ENCODE measurements at places on chromosomes 2 and 18.

DNA sequence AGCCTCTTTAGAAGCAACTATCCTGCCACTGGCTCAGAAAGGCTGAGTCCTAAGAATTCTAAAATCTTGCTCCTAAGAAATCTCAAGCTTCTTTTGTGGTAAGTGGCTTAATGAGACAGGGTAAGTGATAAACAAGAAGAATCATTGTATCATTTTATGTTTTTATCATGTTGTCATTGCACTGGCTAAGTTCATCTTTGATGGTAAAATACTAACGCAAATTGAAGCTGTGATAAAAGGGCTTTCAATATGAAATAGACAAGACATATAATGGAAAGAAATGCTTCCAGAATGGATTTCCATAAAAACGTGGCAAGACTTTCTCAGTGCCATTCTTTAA is 21.6 kb upstream of the TTC39C start:
- DNase-seq, result no peak

DNA sequence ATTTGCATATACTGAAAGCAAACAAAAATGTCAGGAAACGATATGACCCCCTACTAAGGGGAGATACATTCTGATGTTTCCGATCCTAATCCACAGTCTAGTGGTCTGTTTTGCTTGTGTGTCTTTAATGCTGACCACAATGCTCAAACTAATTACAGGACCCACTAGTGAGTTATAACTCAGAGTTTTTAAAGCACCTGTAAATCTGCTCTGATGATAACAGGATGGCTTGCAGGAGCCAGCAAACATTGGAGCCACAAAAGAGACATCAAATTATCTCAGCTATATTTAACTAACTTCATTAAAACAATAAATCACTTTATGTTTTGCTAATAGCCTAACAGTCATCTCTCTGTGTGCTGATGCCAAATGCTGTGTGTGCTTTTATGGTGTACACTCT is 300.3 kb downstream of the NBAS start:
- DNase-seq, result no peak

DNA sequence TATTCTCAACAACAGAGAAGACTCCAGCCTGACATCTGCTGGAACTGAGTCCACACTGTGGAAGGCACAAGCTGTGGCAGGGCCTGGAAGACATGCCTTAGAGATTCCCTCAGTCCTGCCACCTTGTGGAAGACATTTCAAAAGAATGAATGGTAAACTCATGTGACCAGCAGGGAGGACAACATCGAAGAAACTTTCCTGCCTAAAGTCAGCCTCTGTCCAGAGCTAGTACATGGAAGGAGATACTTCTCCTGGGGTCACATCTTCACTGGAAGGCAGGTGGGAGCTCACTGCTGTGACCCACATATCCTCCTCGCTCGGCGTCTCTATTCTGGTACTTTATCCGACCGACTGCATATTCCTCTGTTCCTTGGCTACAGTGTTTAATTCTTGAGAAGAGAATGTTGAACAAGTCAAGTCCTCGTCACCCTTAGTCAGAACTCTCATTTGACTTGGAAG is 59.5 kb downstream of the PUM2 start:
- DNase-seq, result no peak

GRCh38 chr2:190682168-190682567 is 33.3 kb downstream of the NAB1 start:
- DNase-seq, result no peak

DNA sequence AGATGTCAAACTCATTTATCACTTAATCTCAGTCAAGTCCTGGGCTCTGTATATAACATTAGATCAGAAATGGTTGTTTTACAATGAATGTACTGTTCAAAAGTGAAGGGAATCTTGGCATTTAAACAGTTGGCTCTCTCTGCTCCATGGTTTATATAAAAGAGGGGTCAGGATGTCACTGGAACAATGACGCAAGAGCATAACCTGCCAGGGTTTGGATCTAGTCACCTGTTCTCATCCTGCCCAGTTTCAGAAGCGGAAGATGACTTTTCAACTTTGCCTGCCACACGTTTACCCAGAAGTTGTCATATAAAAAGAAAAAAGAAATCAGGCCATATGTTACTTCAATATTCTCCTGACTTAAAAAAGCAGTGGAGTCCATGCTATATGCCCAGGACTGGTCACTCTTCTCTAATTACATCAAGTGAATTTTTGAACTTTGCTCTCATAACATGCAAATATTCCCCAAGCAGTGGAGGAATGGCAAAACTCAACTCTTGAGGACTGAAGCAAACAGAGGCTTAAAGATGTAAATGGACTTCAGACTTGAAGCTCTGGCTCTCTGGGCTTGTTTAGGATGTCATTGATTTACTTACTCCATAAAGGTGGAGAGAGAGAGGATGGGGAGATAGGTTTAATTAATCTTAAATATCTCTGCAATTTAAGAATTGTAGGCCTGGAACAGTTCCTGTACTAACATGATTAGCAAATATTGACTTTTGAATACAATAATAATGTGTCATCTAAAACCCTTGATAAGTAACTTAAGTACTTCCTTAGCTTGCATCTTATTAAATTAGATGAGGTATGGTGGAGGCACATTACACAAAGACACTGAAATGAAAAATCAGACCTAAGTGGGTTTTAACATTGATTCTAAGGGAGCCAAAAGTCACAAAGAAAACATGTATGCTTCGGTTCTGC is 58.3 kb downstream of the ETAA1 start:
- DNase-seq, result no peak

DNA sequence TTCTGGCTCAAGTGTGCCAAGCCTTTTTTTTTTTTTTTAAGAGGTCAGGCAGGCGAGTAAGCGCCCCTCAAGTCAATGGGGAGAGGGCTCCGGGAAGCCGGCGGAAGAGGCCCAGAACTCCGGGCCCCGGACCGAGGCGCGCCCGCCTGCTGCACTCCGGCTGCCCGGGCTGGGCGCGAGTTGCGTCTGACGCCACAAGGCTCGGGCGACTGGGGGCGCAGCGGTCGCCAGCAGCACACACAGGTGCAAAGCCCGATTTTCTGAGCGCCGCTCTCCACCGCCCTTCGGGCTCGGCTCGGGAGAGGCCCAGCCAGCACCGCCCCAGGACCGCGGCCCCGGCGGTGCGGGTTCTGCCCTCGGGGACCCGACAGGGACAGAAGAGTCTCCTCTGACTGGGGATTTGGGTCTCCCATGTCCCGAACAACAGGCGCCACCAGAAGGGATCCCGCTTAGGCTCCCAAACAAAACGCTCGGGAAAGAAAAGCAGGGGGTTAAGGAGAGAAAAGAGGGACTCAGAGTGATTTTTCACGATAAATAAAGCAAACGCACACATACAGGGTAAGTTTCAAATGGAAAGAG is 787 bp downstream of the ERBB4 start:
- no peak for DNase-seq

- DNase-seq, result no peak
Observed at GRCh38 chr2:187708272-187708671, 154.0 kb upstream of the TFPI start.

DNA sequence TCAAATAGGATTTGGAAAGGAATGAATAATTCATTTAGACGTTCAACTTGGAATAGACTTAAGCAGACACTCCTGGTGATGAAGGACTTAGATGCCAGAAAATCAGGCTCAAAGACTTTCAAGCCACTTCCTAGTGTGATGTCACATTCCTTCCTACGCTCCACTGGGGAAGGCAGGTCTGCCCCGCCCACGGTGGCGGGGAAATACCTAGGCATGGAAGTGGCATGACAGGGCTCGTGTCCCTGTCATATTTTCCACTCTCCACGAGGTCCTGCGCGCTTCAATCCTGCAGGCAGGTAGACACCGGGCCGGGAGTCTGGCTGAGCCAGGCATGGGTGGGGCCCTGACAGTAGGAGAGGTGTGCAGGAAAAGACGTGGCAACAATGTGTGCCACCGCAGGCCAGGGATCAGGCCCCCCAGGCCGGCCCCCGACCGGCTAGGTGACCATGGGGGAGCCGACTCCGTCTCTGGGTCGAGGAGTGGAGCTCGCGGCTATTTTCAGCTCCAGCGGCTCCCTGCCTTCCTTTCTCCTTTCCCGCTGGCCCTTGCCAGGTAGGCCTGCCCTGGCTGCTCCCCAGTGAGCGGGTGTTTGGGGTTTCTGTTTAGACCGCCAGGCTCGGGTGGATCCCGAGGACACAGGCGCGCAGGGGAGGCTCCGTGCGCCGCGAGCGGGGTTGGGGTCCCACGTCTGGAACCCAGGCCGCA is at the start of gene IL1RL2:
TSS of gene IL1RL2 (plus strand) at position 233 of the 705 bp plus-strand sequence. CDS start 845 bp downstream, outside the sequence.
- DNase-seq, result no peak

DNA sequence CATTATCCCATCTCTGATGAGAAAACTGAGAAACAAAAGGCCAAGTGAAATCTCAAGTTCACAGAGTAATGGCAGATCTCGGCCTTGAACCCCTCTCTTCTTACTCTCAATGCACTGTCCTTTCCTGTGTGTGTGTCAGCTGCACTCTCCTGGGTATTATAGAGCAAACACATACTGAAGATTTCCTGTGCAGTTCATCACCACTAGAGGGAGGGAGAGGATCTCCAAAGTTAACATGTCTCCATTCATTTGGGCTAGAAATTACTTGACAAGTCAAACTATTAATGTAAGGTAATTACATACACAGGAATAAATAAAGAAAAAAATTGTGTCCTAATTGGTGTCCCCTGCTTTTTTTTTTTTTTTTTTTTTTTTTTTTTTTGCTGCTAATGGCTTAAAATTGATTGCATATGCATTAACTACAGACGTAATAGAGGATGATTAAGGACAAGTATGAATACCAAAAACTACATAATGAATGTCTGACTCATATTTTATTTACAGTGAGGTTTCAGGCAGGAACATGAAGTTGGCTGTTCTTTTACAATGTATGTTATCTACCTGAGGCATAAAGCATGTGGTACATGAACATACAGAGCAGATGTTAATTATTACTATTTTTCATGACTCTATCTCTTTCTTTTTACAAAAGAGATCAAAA is 269.2 kb downstream of the NYAP2 start:
- no peak for DNase-seq

DNA sequence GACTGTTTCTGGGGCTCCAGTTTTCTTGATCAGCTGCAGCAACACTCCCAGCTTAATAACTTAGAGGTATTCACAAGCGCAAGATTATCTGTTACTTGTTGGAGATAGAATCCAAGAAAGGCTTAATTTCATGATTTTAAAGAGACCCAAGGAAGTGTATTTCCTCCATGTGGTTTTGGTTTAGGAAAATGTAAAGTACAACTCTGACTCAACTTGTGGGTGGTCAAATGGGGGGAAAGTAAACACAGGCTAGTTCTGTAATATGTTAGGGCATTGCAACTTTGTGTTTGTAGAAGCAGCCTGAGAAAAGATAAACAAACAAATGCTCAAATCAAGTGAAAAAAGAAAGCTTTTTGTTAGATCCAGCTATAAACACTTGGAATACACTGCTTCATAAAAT is 90.1 kb upstream of the COL3A1 start:
- no peak for DNase-seq

DNA sequence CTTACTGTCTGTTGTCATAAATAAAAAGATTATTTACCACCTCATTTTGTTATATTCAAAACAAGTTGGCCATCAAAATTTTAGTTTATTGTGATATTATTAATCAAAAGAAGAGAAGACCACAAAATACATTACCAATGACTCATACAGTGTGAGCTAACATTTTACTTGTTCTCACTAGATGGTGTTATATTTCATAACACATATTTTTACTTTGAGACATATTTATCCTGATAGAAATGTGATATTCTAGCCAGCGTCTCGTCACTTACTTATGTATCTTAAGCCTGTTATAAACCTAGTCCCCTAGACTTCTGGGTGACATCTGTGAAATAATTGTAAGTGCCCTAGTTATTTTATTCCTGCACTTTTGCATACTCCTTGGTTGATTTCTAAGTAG is 263.2 kb downstream of the CDH7 start:
- DNase-seq, result no peak

DNA sequence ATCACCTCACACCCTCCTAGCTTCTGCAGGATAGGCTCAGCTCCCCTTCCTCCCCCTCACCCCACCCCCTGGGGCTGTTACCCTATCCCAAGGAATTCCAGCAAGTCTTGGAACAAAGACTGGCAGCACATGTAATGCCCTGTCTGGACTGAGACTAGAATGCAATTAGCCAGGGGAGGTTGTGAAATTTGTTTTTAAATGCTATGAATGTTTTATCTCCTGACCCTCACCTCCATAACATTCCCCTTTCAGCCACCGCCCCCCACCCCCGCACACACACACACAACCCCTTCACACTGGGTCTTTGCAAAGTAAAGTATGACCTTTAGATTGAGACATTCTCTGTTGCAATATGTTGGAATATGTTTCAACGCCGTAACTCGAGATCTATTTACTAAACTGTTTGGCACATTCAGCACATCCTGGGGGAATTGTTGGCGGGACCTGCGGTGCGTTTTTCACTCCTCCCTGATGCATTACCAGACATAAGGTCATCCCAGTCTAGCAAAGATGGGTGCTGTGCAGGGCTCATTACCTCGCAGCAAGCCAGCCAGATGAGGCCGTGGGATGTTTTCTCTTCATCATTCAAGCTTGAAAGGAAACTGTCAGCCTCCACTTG is 290.7 kb upstream of the SLC14A2 start:
- no peak for DNase-seq

- no peak for DNase-seq
Observed at GRCh38 chr2:29723255-29724001, 198.0 kb downstream of the ALK start.

DNA sequence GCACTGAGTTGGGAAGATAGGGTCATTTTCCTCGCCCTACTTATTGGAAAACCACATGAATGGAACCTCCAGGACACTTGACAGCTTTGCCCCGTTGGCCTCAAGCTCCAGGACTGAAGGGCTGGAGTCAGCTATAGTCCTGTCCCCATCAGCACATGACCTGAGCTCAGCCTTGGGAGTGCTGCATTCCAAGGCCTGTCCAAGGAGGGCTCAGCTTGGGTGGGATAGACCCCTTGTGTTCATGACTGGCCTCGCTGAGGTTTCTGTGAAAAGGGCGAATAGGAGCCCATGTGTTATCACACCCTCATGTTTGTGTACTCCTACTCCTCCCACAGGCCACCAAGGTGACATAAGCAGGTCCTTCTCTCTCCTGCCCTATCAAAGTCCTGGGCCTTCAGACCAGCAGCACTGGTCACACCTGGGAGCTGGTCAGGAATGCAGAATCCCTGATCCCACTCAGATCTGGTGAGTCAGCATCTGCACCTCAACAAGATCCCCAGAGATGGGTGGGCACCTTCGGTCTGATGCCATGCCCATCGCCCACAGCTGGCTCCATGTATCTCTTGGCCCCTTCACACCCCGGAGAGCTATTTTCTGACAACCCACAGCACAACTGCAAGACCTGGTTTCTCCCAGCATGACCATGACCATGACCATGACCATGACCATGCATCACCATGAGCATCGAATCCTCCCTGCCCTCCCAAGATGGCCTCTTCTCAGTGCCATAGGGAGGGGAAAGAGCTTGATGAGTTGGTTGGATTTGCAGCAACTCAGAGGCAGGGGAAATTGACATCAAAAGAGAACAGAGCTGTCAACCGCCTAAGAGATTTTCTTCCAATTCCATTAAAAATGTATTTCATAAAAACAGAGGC is 83.0 kb upstream of the RAB6C start:
- DNase-seq, result no peak

DNA sequence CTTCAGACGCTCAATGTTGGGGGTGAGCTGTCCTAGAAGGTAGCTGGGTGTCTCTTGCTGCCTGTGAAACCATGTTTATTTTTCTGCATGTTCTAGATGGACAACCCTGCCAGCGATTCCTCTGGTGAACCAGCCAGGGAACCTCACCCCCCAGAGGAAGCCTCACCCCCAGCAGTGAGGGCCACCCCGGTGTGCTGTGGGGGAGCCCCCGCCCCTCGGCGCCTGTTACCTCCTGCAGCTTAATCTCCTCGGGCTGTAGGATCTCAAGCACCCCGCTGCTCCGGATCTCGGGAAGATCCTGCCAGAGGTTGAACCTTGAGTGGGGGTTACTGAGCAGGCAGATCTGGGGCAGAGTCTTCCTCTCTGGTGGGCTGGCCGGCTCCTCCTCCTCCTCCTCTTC is 50.0 kb downstream of the SNORC start:
- no peak for DNase-seq

Measured in stimulated activated CD8-positive, alpha-beta memory T cell treated with anti-CD3 and anti-CD28 coated beads, Interleukin-7, amount 100 ng/mL, for 1 hour (primary cell).